ENCODE measurements at places on chromosomes 4 and X.

- DNase-seq = no peak
These were observed 13.0 kb downstream of the RAP2C start for GRCh38 chrX:132206259-132206658.

- no peak for DNase-seq
These were observed 48.5 kb upstream of the PABPC1L2A start for GRCh38 chrX:73127700-73128241.

DNA sequence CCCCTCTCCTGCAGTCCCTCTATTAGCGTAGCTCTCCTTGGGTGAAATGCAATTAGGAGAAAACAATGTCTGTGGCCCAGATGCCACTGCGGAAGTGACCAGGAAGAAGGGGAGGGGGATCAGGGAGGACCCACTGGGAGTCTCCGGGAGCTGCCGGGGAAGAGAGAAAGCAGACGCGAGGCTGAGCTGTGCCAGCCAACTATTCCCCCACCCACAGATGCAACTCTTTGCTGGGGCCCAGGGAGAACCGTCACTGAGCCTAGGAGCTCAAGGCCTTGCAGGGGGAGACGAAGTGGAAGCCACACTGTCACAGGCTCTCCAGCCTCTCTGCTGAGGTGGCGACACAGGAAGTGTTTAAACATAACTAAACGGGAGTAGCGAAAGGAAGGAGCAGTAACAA, 149.2 kb downstream of the BCOR start:
- no peak for DNase-seq

- no peak for DNase-seq
These were observed 4.6 kb upstream of the KANTR start for GRCh38 chrX:53089224-53089842.

- DNase-seq = no peak
These were observed 196.2 kb downstream of the SNCA start for GRCh38 chr4:89640620-89641366.

- DNase-seq = no peak
These were observed 9.8 kb upstream of the BCOR start for GRCh38 chrX:40107291-40108161.

- no peak for DNase-seq
These were observed 157.4 kb downstream of the SPRY1 start for GRCh38 chr4:123553733-123554637.

DNA sequence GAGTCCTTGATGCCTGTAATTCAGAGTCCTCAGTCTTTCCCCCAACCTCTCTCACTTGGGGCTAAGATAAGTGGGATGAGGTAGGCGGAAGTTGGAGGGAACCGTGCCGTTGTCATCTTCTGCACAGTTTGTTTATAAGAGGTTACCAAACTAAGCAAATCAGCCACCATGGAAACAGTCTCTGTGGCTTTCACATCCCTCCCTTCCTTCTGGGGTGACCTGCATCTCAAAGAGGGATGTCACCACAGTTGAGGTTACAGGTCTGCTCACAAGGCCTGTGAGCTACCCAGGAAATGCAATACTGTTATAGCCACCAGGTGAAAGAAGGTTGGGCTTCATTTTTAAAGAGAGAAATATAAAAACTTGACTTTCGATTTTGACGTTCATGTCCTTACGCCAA, 26.3 kb downstream of the RTL5 start:
- DNase-seq = no peak

GRCh38 chrX:70141373-70141772, 8.1 kb downstream of the IGBP1 start:
- DNase-seq = no peak

DNA sequence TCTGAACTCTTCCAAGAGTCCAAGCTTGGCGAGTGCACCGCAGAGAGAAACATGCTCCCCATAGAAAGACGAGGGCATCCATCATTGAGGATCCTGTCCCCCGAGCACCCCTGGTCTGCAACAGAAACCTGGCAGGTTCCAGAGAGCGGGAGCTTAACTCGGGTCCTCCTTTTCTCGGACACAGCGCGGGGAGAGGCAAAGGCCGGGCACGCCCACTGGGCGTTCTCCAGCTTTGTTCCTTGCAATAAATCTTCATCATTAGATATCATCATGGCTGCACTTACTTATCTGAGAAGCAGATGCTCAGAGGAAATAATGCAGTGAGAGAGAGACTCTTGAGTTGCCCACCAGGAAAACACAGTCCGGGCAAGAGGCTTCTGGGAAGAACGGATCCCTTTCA, 90.1 kb upstream of the PSAPL1 start:
- no peak for DNase-seq

GRCh38 chr4:24781999-24782745, 13.2 kb upstream of the SOD3 start:
- DNase-seq = no peak

DNA sequence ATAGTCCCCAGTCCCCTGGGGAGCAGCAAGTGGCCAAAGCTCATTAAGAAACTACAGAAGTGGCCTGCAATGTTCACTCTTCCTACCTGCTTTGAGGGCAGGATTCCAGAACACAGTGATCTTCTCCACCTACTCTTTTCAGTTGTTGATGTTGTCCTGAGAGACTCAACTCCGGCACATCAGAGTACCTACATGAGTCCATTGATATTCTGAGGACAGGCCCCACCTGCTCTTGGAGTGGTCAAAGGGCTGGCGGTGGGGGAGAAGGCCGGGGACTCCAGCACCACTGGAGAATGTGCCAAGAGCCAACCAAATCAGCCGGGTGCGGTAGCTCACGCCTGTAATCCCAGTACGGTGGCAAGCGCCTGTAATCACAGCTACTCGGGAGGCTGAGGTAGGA, 29.8 kb upstream of the DDX3X start:
- DNase-seq = no peak

DNA sequence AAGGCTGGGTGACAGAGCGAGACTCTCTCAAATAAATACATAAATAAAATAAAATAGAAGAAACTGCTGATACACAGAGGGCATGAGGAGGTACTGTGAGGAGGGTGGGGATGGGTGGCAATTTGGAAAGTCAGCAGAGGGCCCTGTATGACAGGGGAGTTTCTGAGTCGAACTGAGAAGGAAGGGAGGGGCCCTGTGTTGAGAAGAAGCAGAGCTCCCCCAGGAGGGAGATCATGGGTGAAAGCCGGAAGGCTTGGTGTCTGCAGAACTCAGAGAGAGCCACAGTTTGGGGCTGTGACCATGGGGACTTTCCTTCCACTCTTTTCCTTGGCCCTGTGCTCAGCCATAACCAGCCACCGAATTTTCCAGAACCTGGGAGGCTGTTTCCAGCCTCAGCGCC, 24.8 kb upstream of the AFAP1 start:
- DNase-seq = no peak

- no peak for DNase-seq
These were observed 235.6 kb downstream of the STIM2 start for GRCh38 chr4:27096142-27096824.

DNA sequence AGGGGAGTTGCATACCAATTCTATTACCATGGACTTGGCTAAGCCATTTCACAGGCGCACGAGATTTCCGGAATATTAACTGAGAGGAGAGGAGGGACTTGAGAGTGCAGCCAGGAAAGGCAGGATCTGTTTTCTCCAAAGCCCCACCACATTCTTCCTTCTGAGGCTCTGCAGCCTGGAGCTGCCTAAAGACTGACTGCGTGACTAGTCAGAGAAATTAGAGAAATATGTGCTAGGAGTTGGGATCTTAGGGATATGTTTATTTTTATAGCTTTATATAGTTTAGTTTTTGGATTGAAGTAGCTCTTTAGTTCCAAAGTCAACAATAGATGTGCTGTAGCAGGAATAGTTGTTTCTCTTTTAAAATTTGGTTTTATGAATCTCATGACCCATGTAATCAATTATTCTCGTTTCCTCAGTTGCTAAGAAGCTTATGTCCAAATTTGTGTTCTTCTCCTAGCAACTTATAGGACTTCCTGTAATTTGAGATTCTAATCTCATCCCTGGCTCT, 300.1 kb upstream of the DDX53 start:
- no peak for DNase-seq

GRCh38 chr4:168832763-168833575, 177.1 kb downstream of the CBR4 start:
- no peak for DNase-seq

- no peak for DNase-seq
These were observed 586.5 kb upstream of the FTHL17 start for GRCh38 chrX:31658360-31658759.

GRCh38 chr4:152009031-152009670, 248.3 kb upstream of the GATB start:
- DNase-seq = no peak

- DNase-seq = no peak
These were observed 51.2 kb downstream of the GPR50 start for GRCh38 chrX:151227627-151228026.

DNA sequence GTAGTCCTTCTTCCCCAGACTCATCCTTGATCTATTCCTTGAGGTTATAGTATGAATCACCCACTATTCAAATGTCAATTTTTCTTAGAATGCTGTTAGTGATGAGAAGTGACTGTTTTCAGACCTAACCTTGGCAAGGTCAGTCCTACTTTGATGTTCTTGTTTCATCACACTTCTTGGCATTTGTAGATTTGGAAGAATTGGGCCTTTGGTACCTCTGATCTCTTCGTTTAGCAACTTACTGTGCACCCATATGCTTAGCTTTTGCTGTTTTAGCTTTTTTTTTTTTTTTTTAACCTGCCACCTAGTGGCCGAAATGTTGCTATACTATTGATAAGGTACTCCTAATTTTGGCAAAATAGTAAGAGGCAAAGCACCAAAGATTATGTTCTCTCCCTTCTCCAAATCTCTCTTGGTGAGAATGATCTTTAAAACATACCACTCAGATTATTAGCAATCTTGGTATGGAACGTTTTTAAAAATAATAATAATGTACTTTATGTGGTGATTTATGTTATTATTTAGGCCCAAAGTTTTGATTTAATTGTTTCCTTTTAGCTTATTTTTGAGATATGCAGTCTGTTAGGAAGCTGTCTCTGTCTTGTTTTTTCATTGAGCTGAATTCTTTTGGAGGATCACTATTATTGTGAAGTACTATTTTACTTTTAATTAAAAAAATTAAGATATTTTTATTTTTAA, 16.6 kb downstream of the DCK start:
- DNase-seq = peak; percentile 48

DNA sequence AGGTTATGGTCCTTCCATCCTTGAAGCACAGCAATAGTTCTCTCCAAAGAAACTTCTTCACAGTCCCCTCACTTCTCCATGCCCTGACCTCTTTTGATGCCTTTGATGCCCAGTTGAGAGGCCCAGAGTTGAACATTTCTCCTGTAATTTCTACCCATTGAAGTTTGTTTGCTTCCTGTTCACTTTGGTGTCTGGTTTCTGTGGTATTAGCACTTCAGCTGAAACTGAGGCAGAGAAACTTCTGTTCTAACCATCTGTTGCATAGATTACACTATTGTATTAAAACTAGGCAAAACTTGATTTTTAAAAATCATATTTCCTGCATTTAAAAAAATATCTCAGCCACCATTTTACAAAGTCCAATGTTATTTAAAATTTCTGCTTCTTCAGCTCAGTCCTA, 89.8 kb upstream of the ADGRG2 start:
- no peak for DNase-seq

GRCh38 chrX:118347131-118347530, 1.2 kb downstream of the WDR44 start:
- no peak for DNase-seq

DNA sequence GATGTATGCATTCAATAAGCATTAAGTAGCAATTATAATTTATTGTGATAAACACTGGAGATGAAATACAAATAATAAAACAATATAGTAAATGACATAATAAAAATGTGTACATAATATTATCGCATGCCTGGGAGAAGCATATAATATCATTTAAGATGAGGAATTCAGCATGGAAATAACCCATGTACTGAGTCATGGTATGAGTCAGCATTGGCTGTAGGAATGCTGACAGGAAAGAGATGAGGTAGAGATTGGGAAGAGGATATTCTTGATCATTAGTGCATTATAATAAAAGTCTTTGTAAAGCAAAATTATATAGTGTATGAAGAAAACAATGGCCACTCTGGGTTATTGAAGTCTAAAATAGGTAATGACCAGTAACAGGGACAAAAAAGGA, 82.8 kb downstream of the MAGEB10 start:
- DNase-seq = peak; percentile 29

DNA sequence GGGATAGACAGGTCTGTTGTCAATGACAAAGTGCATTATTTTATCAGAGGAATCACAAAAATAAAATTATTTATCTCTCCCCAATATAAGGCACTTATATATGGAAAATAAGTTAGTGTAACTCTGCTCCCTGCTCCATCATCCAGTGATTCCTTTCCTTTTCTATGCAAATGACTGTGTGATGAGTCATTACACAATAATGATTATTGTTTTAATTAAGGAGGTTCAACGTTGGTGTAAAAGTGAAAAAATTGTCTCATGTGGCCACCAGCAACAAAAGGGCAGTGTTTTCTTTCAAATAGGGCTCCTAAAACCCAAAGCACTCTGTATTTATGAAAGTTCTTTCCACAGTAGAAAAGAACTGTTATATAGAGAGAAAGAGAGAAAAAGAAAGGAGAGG, 16.7 kb downstream of the SLC7A11 start:
- DNase-seq = no peak

DNA sequence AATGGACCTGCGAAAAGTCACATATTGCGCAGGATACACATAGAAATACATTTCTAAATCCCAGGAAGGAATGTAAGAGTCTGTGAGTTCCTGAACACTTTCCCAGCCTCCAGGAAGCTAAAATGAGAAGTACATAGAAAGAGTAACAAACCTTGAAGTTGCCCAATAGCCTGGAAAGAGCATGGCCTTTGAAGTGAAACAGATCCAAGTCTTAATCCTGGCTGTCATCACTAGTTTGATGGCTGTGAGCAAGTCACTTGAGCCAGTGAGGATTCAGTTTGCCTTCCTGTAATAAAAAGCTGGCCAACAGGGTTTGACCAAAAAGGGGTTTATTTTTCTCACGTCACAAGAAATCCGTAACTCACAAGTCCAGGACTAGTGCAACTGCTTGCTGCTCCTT, 69.8 kb downstream of the ARHGEF38 start:
- no peak for DNase-seq

DNA sequence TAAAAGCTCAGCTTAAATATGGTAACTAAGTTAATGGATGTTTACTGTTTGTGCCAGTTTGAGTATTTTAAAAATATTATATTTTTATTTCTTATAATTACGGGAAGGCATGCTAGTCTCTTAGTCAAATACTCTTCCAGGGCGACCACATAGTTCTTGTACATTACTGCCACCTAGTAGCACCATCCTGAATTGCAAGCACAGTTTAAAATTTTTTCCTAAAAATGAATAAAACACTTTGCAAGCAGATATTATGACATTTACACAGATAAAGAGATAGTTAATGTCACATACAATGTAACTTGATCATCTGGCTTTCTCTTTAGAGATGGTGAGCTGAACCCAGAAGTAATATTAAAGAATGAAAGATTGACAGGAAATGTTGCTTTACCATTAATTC, 11.5 kb downstream of the NDP start:
- DNase-seq = no peak

DNA sequence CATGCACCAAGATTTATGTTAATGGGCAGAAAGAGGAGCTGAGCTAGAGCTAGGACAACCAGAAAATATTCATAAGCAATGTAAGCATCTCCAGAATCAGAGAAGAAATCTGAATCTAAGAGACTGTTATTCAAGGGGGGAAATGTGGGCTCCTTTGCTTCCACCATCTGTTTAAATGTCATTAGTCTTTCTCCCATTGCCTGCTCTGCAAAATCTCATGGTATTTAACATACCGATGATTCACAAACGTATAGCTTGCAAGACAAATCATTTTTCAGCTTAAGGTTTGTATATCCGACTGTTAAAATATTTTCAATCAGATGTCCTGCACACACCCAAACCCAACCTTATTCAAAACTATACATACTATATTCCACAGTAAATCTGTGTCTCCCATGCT, 133.4 kb upstream of the TACR3 start:
- no peak for DNase-seq

All from HS-5 (cell line).